ENCODE measurements at places on chromosomes 11 and 22.

GRCh38 chr11:109708184-109708583 is 286.2 kb downstream of the C11orf87 start:
- DNase-seq, result no peak

DNA sequence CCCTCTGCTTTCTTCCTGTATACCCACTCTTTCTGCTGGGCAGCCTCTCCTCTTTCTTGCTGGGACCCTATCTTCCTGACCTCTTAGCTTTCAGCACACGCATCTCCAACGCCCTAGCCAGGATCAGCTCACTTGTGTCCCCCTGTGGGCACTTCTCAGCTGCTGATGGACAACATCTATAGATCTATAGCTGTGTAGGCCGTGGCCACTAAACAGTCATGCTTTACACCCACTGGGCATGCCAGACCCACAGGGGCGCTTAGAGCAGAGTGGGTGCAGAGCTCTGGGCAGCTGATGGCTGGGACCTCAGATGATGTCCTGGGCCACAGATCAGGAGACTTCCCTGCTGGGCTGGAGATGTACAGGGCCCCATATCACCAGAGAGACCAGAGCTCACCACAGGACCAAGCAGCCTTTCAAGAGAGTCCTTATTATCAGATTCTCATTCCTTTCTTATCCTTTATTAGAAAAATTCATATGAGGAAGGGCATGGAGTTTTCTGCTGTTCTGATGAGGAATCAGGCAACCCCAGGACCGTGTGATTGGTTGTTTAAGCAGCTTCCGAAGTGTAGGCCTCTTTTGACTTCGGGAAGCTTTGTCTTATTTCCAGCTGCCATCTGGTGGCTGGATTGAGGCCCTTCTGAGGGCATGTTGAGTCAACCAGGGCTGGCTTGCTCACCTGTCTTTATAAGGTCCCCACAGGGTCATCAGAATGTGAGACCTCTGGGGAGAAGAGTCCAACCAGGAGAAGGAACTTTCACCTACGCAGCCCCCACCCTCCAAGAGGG is 60.5 kb downstream of the OSBP2 start:
- DNase-seq, result no peak

- DNase-seq, result no peak
Measured at GRCh38 chr11:13128354-13128753, 119.2 kb downstream of the RASSF10 start.

GRCh38 chr22:49322231-49322630 is 505.4 kb downstream of the BRD1 start:
- peak; percentile 51 for DNase-seq

- no peak for DNase-seq
Measured at GRCh38 chr11:44400431-44400830, 90.5 kb upstream of the ALX4 start.

DNA sequence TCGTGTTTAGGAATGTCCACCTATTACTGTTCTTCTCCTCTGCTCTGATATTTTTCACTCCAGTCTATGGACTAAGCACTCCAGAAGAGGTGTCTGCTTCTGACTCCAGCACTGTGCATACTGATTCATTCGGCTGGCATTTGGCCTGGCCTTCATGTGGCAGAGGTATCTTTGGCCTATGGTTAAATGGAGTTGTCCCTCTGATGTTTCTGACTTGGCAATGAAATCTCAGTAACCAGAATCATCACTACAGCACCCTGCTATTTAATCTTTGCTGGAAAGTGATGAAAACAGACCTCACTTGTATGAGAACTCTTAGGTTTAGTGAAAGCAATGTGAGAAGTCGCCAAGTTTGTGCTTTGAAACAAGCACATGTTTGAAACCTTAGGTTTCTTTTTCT is 155.2 kb downstream of the MAML2 start:
- DNase-seq, result no peak

- peak; percentile 20 for DNase-seq
Measured at GRCh38 chr11:134528453-134528852, 116.4 kb upstream of the B3GAT1 start.

DNA sequence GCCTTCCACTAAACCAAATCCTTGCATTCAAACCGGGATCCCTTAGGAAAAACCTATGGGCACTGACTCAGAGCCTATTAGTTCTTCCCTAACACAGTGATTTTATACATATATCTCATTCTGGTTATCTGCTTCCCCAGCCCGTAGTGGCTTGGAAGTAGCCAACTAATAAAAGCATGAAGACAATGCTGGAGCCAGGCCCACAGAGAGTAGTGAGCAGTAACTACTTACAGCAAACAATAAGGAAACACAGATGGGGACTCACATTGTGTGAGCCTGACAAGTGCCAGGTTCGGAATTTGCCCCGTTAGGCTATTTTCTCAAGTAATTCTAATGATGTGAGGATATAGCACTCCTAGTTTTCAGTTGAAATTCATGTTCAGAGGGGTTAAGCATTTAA is 83.3 kb upstream of the OR5AK2 start:
- no peak for DNase-seq

- no peak for DNase-seq
Measured at GRCh38 chr11:104198576-104198975, 34.6 kb upstream of the PDGFD start.

DNA sequence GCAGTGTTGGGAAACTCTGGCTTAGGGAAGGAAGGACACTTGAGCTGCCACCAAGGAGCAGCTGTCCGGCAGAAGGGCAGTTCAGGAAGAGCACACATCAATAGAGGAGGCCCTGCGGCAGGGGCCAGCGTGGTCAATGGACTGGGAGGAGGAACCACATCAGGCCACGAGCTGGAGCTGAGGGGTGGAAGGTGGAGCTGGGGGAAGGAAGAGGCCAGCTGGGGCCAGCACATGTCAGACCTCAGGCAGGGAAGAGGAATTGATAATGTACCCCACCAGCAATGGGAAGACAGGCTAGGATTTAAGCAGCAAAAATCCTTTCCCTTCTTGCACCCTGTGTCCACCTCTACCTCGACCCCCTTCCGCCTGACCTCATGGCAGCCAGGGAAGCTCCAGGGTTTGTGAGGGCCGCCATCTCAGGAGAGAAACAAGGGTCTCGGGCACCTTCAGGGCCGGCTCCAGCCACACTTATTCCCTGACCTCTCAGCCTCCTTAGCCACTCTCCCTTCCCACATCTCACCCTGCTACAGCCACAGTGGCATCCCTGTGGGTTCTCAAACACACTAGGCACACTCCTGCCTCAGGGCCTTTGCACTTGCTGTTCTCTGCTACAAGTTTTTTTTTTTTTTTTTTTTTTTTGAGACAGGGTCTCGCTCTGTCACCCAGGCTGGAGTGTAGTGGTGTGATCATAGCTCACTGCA is 157.8 kb upstream of the GRK3 start:
- DNase-seq, result no peak

DNA sequence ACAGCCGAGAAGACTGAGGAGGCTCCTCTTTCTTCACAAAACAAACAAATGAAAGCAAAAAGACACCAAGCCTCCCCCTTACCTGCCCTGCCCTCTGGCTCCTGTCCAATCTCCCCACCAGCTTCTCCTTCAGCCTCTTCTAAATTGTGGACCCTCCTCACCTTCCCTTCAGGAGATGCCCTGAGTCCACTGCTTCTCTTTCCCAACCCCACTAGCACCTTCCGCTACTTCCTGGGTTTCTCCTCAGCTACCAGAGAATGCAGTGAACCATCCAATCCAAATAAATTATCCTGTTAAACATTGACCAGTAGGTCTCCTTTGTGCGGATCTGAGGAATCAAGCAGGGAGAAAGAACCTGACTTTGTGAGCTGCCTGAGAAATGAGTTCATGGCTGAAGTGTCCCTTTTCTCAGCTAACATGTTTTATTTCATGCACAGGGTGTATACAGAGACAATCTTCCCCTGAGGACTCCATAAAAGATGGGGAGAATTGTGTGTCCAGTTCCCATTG is 63.2 kb upstream of the VPREB1 start:
- no peak for DNase-seq

- DNase-seq, result no peak
Measured at GRCh38 chr11:23973244-23973643, 523.6 kb upstream of the LUZP2 start.

DNA sequence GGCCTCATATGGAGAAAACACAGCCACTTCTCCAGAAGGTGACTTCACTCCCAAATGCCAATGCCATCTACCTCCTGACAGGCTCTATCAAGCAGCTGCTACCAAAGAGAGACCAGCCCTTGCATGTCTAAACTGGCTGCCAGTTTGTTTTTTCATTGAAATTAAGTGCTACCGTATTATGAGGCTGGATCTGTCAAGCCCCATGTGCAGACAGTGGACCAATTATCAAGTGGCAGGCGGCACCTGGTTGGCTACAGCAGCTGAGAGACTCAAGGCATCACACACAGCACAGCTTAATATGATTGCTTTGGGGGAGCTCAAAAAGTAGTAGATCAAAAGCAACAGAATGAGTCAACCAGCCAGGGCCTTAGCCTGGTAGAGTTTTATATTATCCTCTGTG is 1293.0 kb upstream of the TENM4 start:
- DNase-seq, result no peak

DNA sequence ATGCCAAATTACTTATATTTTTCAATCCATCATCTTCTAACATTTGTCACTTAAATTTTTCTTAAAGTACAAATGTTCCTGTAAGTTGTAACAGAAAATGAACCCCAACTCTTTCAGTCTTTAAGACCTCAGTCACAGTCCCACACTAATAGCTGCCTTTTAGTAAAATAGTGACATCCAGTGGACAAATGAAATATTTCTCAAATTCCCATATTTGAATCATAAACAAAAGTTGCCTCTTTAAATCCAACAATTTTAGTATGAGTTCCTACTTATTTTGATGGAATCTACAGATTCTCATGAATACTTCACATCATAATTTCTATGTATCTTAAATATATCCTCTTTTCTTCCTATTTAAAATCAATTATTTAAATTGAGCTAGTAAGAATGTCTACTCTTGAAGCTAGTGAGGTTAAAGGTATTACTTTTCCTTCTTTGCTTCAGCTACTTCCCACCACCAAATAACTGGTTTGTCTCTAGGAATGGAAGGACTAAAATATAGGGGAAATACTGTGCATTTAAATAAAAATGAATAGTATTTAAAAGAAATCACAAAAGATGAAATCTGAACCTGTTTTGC is 9.2 kb downstream of the LIN7C start:
- no peak for DNase-seq

DNA sequence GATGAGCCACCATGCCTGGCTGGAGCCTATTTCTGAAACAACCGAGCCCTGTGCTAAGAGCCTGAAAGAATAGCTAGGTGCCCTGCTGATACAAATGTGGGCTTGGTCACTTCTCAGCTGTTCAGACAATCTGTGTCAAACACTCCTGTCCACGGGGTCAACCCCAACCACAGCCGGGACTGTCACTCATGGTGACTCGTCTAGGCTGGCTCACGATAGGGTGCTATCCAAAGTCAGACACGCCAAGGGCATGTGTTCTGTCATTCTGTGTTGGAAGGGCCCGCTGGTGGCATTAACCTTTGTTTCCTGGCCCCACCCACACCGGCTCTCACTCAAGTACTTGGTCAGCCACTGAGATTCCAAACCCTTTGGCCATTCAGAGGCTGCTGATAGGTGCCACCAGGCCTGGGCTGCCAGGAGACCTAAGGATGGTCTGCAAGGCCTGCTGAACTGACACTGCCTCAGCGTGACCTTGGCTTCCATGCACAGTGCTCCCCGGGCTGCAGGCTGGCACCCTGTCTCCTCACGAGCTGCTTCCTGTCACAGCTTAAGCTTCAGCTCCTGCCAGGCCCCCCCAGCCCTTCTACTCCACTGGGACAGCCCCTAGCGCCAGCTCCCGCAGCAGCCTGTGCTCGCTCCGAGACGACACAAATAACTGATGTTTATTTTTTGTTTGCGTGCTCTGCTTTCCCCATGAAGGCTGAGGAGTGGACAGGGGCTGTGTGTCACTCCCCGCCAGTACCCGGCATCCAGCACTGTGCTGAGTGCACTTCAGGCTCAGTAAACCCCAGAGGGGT is 14.2 kb upstream of the CDC42BPG start:
- DNase-seq, result no peak

DNA sequence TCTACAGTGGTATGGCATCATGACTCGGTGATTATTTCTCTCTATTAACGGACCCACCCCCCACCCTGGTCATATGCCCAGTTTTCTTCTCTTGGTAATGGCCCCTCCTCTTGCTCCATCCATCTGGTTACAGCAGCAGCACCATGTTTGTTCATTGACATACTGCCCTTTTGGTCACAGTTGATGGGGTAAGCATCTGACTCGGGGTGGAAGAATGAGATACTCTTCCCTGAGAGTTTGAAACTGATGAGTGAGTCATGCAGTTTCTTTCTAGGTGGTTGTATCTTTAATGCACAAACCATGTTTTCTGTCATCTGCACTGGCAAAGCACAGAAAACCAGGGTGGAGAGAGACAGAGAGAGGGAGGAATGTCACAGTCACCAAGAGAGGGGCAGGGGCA is 126.0 kb downstream of the SYN3 start:
- no peak for DNase-seq

DNA sequence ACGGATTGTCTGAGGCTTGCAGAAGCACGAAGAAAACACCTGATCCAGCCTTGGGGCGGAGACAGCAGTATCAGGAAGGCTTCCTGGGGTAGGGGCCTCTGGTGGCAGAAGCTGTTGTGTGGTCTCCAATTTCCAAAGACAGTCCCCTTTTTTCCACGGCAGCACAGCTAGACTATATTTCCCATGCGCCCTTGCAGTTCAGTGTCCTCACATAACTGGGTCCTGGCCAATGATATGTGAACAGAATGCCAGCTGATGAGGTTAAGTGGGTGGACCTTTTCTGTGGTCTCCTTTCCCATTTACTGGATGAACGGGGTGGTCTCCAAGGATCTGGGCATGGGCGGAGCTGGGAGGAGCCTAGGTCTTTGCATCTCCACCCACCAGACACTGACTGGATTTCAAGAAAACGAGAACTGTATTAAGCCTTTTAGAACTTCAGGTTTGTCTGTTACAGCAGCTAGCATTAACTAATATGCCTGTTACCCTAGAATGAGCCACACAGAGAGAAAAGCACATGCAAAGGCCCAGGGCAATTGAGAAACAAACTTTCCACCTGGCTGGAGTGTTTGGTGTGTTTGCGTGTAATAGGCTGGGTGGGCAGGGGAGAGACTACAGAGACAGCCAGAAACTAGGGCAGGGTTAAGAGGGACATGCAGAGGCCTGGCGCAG is 6.2 kb downstream of the GAL3ST1 start:
- no peak for DNase-seq

- no peak for DNase-seq
Measured at GRCh38 chr22:28607795-28608194, 71.8 kb downstream of the TTC28 start.

DNA sequence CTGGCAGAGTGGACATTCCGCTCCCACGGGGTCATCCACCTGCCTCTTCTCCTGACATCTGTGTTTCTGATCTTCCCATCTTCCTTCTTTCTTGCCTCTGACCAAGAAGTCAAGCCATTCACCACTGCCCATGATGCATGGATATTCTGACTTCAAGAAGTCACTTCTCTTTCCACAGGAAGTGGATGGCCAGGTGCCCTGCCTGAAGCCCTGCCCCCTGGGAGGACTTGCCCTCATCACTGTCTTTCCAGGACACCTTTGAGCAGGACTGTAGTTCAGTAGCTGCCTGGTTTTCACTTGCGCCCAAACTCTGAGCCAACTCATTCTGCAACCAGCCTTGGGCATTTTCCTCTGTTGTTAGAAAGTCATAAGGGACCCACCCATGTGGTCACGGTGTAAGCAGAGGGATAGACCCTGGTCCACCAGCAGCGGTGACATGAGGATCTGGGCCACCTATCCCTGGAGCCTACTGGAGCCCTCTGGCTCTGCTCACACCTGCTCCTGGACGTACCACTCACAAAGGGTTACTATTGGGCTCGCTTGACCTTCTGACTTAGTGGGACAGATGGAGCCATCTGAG is 6.9 kb downstream of the CYTH4 start:
- no peak for DNase-seq

- no peak for DNase-seq
Measured at GRCh38 chr11:108432783-108433182, 34.5 kb downstream of the C11orf65 start.

GRCh38 chr11:86089659-86090058 is 20.8 kb upstream of the PICALM start:
- DNase-seq, result no peak
